ENCODE measurements at places on chromosomes 11 and 22.

GRCh38 chr11:74524501-74524900 is 31.0 kb upstream of the LIPT2 start:
- no peak for DNase-seq

DNA sequence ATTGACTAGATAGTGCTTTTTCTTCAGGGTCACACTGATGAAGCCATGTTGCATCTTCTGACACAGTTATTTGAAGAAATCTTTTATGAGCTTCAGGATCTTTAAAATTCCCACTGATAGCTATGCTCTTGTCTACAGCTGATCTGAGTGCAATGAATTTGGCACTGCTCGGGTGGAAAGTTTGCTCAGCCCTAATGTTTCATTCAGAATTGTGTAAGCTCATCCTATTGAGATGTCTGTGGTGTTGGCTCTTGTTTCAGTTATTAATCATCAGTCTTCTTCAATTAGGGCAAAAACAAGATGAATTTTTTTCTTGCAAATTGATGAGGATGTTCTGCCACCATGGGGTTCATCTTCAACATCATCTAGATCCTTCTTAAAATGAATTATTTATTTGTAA is 1387.0 kb upstream of the RAG2 start:
- DNase-seq: no peak

DNA sequence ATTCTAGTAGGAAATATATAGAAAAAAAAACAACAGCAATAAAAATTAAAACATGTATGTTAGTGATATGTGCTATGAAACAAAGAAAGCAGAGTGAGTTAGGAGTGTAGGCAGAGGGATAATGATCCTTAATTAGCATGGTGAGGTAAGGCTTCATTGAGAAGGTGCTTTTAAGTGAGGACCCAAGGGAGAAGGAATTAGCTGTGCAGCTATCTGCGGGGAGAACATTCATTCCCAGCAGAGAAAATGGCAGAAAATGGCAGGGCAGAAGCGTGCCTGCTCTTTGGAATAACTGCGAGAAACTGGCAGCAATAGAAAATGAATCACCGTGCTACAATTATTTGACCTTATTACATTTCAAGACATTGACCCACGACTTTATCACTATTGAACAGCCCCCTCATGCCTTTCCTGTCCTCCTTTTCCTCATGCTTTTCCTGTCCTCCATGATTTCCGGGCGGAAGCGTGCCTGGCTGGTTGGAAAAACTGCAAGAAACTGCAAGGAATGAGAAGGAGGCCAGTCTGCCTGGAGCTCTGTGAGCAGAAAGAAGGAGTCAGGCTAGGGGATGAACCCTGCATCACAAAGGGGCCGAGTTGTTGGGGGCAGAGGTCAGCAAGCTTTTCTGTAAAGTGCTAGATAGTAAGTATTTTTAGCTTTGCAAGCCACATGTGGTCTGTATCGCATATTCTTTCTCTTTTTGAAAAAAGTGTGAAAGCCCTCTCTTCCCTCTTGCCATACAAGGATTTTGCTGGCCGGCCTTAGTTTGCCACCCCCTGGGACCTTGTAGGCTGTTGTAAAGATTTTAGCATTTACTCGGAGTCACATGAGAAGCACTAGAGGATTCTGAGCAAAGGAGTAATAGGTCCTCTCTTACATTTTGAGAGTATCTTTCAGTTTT is 37.1 kb upstream of the SWAP70 start:
- no peak for DNase-seq

GRCh38 chr11:70546191-70546940 is 148.0 kb downstream of the CTTN start:
- DNase-seq: no peak

GRCh38 chr11:6746086-6746618 is 25.6 kb downstream of the OR2AG2 start:
- DNase-seq: no peak

GRCh38 chr11:36711104-36711825 is 113.2 kb upstream of the RAG2 start:
- DNase-seq: no peak

DNA sequence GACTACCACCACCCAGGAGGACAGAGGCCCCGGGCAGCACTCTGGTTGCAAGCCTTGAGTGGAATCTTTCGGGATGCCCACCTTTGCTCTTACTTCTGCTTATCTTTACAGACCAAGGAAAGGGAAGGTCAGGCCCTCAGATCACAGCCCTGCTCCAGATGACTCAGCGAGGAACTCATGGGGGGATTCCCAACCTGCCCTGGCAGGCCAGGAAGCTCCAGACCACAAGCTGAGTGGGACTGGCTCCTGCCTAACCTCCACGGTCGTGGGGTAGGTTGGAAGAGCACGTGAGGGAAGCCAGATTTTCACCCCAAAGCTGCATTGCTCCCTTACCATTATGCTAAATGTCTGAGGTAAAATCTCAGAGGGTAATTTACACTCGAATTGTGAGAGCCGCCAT is 11.8 kb downstream of the TBC1D10A start:
- peak; percentile 27 for DNase-seq

GRCh38 chr11:31687256-31687655 is 123.9 kb downstream of the PAX6 start:
- DNase-seq: no peak

DNA sequence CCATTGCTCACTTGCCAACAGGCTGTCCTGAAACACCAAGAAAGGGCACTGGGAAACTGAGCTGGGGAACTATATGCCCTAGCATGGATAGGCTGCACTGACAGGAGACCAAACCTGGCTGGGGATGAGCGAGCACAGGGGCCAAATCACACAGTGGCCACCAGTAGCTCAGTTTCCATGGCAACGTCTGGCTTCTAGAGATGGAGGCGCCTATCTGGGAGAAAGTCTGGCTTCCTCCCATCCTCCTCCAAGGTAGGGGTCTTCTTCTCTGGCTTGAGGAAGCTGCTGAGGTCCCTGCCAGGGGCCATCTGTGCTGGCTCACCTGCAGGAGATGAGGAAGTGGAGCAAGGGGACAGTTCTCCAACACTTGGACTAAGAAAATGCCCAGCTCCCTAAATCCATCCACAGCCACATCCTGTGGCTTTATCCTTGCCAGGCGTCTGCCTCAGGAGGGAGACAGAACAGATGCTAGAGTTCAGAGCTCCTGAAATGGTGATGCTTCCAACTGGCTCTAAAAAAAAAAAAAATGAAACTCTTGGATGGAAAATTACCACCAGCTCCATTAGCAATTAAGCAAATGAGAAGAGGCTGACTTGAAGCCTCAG is 48.3 kb downstream of the SYT13 start:
- no peak for DNase-seq

GRCh38 chr11:92681586-92681985 is 287.9 kb upstream of the MTNR1B start:
- no peak for DNase-seq

- peak; percentile 18 for DNase-seq
Observed at GRCh38 chr11:7665473-7666291, 7.6 kb downstream of the CYB5R2 start.

DNA sequence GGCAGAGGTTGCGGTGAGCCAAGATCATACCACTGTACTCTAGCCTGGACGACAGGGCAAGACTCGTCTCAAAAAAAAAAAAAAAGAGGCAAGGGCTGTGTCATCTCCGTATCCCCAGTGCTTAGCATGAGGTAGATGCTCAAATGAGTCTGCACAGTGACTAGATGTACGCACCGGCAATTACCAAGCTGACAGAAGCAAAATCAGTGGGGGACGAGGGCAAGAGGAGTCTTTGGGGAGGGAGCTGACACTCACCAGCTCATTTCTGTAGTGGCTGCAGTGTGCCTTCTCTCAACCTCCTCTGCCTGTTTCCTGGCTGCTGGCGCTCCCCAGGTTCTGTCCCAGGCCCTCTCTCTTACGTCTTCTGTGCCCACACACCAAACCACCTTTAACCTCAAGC is 69.9 kb downstream of the PACSIN2 start:
- DNase-seq: no peak

GRCh38 chr11:63769042-63769713 is 603 bp upstream of the ZFTA start:
- no peak for DNase-seq

All from stimulated activated CD8-positive, alpha-beta memory T cell treated with anti-CD3 and anti-CD28 coated beads, Interleukin-4, amount 100 ng/mL, for 4 hours (primary cell).